ENCODE measurements at places on chromosomes 12 and 14.

- DNase-seq: no peak
Observed at GRCh38 chr12:51890511-51891171, 2.7 kb downstream of the ANKRD33 start.

DNA sequence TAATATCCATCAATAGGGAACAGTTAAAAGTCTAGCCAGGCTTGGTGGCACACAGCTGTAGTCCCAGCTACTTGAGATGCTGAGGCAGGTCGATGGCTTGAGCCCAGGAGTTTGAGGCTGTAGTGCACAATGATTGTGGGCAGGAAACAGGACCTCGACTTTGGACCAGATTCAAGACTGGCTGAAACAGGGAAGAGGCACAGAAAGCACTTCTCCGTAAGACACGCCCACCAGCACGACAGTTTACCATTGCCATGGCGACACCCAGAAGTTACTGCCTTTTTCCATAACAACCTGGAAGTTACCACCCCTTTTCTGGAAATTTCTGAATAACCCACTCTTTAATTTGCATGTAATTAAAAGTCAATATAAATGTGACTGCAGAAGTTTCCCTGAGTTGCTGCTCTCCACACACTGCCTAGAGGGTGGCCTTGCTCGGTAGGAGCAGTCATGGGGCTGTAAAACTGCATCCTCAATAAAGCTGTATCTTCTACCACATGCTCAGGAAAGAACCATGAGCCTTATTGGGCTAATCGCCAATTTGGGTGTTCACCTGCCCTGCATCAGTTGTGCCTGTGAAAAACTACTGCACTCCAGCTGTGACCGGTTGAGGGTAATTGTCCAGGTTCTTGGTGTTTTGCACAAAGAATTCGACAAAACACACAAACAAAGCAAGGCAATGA is 4.6 kb upstream of the LRRC23 start:
- DNase-seq: no peak

DNA sequence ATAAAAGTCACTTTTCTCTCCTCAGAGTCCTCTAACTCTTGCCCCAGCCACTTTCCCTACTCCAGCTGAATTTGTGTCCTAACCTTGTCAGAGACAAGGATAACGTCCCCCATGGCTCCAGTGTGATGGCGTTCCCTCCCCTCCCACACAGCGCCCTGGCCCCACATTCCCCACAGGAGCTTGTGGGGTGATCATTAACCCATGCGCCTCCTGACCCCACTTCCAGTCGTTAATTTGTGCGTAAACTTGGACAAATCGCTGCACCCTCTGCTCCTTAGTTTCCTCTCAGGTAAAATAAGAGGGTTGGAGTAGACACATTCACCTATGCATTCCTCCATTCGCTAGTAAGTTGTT is 22.9 kb upstream of the BCDIN3D start:
- no peak for DNase-seq

- DNase-seq: no peak
Observed at GRCh38 chr14:88095791-88096190, 90.9 kb downstream of the GPR65 start.

- DNase-seq: peak; percentile 64
Observed at GRCh38 chr12:66011731-66012130, 118.8 kb downstream of the LLPH start.

GRCh38 chr12:63415357-63415756 is 252.9 kb downstream of the DPY19L2 start:
- no peak for DNase-seq

DNA sequence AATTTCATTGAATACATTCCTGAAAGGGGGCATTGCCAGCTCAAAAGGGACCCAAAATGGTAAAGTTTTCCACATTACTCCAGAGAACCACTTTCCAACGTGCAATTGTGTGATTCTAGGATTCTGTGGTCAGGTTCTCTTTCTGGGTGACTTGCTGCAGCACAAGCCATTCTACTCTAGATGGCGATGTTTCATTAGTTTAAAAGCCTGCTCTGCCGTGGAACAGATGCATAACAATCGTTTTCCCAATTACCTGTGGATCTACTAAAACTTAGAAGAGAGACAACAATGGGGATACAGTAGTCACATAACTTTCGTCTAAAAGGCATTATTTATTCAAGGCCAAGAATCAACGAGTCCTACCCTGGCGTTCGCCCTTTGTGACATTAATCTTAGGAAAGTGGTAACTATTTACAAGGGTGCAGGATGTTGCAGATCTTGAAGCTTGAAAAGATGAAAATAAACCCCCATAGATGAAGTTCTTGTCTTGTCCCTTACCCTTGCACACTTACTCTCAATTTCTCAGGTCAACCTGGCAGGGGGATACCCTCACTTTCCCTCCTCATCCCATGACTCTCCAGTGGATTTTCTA is 400.9 kb downstream of the SNAPC1 start:
- DNase-seq: peak; percentile 60

Measured in ELR (cell line).